HuH-7 (cell line): ENCODE measurements at places on chromosomes 6 and 20.

- DNase-seq = peak; percentile 52
These were observed 75.1 kb downstream of the ADGRG6 start for GRCh38 chr6:142376800-142377496.

DNA sequence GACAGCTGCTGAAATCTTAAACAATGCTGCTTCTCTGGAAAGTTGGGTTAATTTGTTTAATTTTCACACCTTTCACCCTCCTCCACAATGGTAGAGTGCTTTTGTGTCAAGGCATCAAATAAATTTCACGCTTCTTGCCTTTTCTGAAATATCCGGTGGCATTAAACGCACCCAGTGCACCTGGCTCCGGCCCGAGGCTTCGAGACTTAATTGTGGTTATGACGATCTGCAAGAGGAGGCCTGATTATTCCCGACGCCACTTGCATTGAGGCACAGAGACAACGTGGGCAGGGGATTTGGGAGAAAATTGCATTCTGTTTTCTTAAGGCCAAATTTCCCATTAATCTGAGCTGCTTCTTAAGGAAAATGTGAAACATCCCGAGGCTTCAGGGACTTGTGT is 152.2 kb downstream of the CDH4 start:
- no peak for DNase-seq

DNA sequence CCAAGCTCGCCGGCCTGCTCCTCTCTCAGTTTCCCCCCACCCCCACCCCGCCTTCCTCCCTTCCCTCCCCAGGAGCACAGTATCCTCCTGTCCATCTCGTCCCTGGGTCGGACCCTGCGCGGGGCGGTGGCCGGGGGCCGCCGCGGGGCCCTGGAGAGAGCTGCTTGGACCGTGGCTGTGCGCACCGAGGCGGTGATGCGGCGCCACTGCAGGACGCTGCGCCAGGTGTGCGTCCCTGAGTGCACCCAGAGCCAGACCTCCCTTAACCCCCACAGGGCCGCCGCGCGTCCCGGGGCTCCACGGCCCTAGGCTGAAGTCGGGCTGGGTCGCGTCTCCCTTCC is 2.2 kb downstream of the C20orf204 start:
- peak; percentile 79 for DNase-seq

- no peak for DNase-seq
These were observed 313.1 kb upstream of the SUPT3H start for GRCh38 chr6:45690846-45691245.

- no peak for DNase-seq
These were observed 88.2 kb downstream of the PLG start for GRCh38 chr6:160790028-160790792.

DNA sequence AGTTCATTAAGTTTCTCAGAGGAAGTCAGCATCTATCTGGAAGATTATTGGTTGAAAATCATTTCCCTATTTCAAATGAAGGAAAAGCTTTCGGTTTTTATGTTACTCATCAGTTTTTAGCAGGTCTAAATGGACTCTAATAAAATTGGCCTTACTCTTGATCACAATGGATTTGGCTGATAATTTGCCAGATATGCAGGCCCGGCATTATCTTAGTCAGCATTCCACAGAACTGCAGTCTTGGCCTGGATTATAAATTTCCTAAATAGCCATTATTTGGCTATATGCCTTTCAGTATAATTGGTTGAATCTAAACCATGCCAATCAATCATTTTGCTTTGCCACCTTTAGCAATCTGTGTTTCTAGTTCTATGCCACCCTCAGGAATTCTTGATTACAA is 91.7 kb upstream of the KCNQ5 start:
- DNase-seq = no peak

DNA sequence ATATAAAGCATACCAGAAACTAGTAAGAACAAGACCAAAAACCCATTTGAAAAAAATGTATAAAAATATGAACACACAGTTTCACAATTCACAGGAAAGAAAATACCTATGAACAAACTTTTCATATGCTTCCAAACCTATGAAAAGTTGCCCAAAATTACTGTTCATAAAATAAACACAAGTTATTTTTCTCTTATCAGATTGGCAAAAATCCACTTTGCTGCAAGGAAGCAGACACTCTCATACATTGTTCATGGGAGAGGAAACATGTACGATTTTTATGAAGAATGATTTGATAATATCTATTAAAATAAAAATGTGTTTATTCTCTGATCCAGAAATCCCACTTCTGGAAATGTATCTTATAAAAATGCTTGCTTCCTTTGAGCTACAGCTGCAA is 40.0 kb upstream of the OCSTAMP start:
- DNase-seq = no peak

GRCh38 chr6:153215242-153215641 is 84.2 kb upstream of the RGS17 start:
- DNase-seq = no peak

DNA sequence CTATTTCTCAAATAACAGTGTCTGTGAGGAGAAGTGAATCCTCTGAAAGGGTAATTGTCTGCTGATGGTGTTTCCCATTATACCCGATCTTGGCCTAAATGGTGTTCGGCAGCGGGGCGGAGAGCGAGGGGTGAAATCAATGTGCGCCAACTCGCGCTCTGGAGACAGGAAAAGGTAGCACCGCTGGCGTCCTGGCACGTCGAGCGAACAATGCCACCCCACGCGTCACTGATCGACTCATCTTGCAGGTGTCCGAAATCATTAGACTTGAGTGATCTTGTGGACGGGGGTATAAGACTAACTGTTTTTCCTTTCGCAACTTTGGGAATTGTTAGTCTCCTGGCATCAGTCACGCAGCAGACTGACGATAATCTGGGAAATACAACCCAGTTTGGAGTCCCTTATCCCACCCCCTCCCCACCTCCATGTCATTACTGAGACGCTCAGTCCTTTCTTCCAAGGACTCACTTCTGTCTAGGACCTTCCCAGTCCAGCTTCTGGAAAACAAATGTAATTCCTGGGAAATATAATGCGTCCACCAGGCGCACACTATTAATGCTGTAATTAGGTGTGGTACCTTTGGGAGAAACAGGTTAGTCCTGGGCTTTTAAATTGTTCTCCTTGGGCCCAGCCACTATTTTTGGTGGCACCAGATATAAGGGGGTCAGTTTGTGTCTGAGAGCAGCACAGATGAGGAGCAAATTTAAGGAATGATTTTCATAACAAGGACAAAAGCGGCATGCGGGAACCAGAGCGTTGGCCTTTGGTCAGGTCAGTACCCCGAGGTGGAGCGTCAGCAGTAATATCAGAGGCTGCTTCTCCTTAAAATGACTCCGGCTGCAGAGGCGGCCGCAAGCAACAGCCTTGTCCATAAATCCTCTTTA is 2.3 kb downstream of the LINC00237 start:
- DNase-seq = no peak

- DNase-seq = no peak
These were observed 187.6 kb downstream of the ZFP64 start for GRCh38 chr20:52004018-52004417.

GRCh38 chr6:118632359-118632758 is 19.0 kb downstream of the CEP85L start:
- DNase-seq = no peak

DNA sequence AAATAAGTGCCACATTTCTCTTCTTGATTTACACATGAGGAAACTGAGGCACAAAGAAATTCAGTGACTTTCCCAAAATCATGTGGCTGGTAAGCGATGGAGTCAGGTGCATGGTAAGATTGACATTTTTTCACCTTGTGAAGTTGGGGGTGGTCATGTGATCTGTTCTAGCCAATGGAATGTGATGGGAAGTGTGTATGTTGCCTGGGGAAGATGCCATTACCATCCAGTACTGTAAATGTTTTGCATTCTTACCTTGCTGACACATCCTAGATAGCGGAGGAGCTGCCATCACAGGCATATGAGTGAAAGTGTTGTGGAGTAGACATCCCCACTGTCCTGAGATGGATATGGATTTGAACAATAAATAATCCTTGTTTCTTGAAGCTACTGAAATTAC is 499.6 kb upstream of the SULF2 start:
- DNase-seq = no peak

DNA sequence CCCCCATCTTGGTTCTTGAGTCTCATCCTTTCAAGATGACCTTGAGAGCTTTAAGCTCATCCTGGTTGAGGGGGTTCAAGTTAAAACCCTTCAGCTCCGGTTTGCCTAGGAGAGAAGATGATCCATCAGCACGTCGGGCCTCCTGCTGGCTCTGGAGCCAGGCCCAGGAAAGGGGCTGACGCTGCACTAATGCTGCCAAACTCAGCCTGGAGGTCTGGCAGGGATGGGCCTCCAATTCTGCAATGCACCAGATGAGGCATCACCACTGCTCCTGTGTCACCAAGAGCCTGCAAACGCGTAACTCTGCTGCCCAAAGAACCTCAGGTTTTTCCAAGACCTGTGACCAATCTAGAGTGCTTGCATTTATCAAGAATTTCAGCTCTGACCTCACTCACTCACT is 6.1 kb downstream of the PDRG1 start:
- no peak for DNase-seq

GRCh38 chr20:13205425-13205824 is 15.6 kb upstream of the ISM1 start:
- no peak for DNase-seq

- DNase-seq = no peak
These were observed 399.0 kb downstream of the CDKAL1 start for GRCh38 chr6:20933057-20933788.

- DNase-seq = no peak
These were observed 184.8 kb upstream of the ECI2 start for GRCh38 chr6:4319981-4320683.

DNA sequence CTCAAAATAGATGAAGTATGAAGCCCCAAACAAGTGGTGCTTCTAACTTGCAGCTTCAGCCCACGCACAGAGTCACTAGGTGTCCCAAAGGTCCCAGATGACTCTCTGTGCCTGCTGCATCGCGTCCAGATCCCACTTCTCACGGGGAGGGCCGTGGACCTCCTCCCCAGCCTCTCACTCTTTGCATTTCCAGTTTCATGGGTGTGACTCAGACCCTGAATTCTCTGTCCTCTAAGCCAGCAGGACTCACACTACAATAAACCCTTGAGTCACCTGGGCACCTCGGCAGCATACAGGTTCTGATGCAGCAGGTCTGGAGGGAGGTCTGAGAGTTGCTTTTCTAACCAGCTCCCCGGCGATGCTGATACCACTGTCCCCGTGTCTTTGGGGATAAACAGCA is 114.0 kb upstream of the RIN2 start:
- no peak for DNase-seq

DNA sequence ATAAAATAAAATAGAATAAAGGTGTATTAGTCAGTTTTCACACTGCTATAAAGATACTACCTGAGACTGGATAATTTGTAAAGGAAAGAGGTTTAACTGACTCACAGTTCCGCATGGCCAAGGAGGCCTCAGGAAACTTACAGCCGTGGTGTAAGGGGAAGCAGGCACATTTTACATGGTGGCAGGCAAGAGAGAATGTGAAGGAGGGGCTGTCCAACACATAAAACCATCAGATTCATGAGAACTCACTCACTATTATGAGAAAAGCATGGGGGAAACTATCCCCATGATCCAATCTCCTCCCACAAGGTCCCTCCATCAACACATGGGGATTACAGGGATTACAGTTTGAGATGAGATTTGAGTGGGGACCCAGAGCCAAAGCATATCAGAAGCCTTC is 41.1 kb upstream of the BCAS1 start:
- DNase-seq = no peak

DNA sequence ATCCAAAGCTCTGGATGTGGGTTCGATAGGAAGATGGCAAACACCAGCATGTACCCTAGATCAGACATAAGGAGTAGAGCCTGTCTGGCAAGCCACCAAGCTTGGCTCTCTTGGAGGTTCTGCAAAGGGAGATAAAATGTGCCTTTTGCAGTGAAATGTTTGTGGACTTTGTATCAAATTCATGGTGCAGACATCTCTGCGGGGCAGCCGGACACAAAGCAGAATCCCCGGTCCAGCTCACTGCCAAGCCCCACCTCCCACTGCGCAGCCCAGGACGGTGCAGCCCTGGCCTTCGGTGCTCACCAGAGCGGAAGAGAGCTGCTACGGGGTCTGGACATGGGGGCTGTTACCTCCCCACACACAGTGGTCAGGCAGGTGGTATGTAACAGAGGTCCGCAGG is 333.6 kb upstream of the JARID2 start:
- DNase-seq = no peak

GRCh38 chr20:39813190-39813829 is 851.2 kb downstream of the DHX35 start:
- no peak for DNase-seq

DNA sequence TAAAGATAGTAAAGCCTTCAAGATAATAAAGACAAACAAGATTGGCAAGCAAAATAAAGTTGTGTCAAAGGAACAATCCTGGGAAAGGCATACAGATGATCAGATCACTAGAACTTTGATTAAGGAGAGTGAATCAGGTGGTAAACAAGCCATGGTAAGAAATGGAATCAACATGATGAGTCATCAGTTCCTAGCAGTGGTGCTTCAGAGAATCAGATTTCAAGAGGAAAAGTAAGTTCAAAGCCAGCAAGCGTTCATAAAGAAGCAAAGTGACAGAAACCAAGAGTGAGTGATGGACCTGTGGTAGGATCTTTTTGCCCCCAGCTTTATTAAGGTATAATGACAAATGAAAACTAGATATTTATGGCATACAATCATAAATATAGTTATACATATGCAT is 340.4 kb downstream of the TPBG start:
- no peak for DNase-seq

DNA sequence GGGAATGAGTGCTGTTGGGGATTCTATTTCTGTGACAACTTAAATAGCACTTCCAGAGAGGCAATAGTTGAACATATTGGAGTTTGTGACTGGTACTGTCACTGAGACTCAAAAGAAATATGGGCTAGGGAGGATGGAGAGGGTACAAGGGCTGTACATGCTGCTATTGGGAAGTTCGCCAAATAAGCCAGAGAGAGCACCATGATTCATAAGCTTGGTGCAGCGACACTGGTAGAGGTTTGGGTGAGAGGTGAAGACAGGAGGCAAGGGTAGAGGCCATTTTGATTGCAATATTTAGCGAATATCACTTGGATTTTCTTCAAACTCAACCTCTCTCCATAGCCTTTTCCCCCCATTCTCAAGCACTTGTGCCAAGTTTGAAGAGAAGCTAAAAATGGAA is 214.3 kb downstream of the OGFRL1 start:
- DNase-seq = no peak

- no peak for DNase-seq
These were observed 110.4 kb downstream of the TTLL2 start for GRCh38 chr6:167435209-167435728.

DNA sequence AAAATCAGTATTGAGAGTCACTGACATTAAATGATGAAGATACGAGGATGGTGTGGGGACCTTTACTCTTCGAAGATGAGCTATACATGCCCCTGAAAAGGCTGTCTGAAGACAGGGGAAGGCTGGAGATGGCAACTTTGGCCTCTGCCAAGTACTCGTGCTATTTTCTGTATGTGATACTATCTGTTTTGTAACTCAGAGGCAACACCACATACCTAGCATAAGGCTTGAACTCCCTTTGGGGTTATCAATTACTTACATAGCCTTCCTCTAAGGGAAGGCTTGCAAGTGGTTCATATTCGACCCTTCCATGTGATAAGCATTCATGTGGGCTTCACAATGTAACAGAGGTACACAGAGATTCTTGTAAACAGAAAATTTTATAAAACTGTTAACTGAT is 68.7 kb upstream of the FBXO30 start:
- DNase-seq = no peak

GRCh38 chr6:158789115-158789917 is 29.9 kb downstream of the EZR start:
- DNase-seq = no peak
